ENCODE measurements at places on chromosomes 3 and 15.

- no peak for DNase-seq
Observed at GRCh38 chr15:73747847-73748590, 5.1 kb downstream of the INSYN1 start.

DNA sequence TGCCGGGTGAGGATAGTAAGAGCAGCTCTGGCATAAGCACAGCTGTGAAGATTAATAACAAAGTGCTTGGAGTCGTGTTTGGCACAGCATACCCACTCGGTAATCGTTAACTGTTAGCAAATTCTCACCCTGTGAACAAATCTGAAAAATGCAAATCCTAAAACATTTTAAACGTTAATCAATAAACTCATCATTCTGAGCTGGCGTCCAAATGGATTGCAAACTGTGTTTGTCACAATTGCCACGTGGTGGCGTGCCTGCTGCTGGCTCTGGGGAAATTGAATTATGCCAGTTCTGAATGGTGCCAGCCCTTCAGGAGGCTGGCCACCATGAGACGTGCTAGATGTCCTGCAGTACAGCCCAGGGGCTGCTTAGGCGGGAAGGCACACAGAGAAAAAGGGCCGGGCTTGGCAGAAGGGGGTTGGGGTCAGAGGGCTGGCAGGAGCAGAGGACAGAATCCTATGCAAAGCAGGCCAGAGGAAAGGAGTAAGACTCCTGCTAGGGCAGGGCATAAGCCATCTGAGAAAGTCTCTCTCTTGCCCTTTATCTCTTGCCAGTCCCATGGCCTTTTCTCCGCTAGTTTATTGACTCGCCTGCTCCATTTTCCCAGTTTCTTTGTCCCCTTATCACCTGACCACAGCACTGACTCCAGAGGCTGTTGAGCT lies 22.1 kb upstream of the POLG start:
- DNase-seq: peak; percentile 53

DNA sequence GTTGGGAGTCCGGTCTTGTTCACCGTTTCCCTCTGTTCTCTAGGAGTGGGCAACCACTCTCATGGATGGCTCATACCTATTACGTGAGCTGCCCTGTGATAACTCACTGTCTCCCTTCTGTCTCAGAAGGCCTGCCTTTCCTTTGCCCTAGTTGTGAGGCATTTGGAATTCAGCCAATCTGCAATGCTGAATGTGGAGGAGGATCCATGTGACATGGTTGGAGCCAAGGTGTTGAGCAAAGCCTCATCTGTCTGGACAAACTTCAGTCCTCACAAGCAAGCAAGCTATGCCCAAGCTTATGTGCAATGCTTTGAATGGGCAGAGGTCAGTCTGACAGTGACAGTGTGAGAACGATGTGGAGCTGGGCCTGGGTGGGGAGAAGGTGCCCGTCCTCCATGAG lies 37.8 kb upstream of the ATP10A start:
- no peak for DNase-seq

DNA sequence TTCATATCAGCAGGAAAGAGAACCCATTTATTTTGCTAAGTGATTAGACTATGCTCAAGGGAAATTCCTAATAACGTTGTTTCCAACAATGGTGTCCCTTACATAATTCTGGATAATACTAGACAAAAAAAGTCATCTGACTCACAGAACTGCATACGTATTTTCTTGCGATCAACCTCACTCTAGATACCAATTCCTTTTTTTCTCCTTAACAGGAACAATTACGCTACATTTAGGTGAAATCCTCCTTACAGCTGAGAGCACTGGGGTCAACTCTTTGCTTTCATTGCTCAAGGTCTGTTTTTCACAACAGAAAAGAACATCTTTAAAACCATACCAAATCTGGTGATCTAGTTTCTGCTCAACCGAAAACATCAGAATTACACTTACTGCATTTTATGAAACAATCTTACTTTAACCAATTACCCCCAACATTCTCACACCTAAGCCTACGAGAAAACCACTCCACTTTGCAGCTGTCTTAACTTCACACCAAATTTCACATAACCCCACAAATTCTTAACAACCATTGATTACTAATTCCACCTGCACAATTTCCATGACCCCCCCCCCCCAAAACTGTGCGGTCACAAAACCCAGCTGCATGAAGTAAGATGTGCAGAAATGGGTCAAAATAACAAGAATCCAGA lies 61.2 kb upstream of the ICE2 start:
- no peak for DNase-seq

DNA sequence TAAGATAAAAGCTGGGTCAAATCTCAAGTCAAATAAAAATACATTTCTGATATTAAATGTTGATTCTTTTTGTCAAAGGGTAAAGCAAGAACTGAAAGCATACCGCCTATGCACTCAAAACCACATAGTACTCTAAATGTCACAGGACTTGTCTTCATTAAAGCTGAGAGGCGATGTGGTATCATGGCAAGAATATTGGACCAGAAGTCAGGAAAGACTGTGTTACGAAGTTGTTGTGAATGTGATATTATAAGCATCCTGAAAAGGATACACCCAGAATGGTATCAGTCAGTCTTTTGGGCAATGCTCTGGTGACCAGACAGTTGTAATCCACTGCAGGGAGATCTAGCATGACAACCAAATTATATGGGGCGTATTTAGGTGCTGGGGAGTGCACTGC lies 33.8 kb downstream of the TIGIT start:
- DNase-seq: no peak

- DNase-seq: no peak
Observed at GRCh38 chr15:42457445-42458442, 33.2 kb downstream of the ZNF106 start.

DNA sequence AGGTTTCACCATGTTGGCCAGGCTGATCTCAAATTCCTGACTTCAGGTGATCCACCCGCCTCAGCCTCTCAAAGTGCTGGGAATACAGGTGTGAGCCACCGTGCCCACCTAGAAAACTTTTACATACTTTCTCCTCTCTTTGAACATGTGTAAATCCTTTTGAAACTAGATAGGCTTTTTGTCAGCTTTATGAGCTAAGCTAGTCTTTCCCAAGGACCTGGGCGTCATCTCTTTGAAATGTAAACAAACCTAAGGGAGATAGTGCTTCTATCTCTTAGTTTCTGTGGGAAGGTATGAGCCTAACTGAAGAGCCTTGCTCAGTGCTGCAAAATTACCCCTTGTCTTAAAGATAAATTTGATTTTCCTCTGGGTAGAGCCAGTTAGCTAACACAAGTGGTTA lies 4.8 kb downstream of the CX3CR1 start:
- no peak for DNase-seq

GRCh38 chr15:82846621-82847020 lies 37.2 kb downstream of the WHAMM start:
- DNase-seq: no peak

GRCh38 chr15:47349179-47349578 lies 368.1 kb upstream of the SEMA6D start:
- no peak for DNase-seq

- no peak for DNase-seq
Observed at GRCh38 chr15:70094690-70095311, 2.9 kb downstream of the TLE3 start.

DNA sequence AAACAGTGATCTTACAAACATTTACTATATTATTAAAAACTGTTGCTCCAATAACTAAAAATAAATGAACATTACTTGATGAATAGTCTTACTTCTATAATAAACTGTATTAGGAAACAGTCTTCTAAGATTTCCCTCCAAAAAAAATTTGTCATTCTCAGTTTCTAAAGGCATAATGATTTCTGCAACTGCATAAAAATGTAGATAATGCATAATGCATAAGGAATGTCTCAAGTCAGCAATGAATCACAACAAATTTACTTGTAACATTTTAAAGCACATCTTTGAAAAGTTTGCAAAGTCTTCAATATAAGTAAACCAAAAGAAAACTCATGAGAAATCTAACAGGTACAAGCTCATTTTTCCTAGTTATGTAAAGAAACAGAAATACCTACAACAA lies 113.5 kb downstream of the VPS13C start:
- no peak for DNase-seq
